Vagina (tissue), 2 donors: ENCODE measurements at places on chromosomes 2 and 18. TPM values are rescaled to one million over a fixed set of nuclear protein-coding genes. Genes with fewer than 3 reads are reported as not detected.

DNA sequence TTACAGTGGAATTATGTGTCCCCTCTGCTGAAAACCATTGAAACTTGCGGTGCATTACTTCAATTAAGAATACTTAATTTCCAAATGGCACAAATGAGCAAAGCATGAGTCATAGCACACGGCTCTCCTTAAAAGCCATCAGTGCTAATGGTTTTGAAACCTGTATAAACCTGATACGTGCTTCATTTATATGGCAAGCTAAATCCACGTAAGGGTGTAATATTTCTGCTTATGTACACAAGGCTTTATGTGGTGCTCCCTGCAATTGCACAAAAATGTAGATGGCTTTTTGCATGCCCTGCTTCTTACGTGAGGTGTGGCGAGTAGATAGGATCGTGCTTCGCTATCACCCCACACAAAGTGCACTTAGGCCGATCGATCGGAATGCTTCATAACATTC lies 840.9 kb downstream of the GALR1 start:
- no peak for DNase-seq

Gene KCNJ3
- 4.2 TPM for total RNA-seq

- no peak for DNase-seq
These were observed 176.0 kb downstream of the MGAT5 start for GRCh38 chr2:134429886-134430285.

GRCh38 chr18:76394780-76395476 lies 100.1 kb downstream of the ZNF516 start:
- no peak for DNase-seq

GRCh38 chr2:27909901-27910300 lies 19.4 kb downstream of the BABAM2 start:
- DNase-seq: no peak

Gene PLCL1
- total RNA-seq: 6.6 TPM

DNA sequence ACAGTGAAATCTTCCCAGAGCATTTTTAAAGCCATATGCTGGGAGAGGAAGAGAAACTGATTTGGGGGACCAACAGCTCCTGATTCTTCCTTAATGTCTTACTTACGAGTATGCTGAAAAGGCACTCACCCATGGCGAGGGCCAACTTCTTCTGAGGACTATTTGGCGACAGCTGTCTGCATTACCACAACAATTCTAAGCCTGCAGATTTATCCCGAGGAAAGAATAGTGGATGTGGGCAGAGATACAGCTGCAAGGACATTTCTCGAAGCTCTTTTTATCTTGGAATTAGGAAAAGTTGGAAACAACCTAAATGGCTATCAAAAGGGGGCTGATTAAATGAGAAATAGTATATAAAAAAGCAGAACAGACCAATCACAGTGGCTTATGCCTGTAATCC lies 40.3 kb upstream of the FHL2 start:
- no peak for DNase-seq

- no peak for DNase-seq
These were observed 135.5 kb downstream of the IRS1 start for GRCh38 chr2:226664140-226664539.

Gene PARD6G
- total RNA-seq: 32.7 TPM

GRCh38 chr18:8513249-8513648 lies 96.0 kb upstream of the RAB12 start:
- DNase-seq: peak; percentile 70

GRCh38 chr18:37836071-37836970 lies 270.7 kb upstream of the CELF4 start:
- DNase-seq: no peak

DNA sequence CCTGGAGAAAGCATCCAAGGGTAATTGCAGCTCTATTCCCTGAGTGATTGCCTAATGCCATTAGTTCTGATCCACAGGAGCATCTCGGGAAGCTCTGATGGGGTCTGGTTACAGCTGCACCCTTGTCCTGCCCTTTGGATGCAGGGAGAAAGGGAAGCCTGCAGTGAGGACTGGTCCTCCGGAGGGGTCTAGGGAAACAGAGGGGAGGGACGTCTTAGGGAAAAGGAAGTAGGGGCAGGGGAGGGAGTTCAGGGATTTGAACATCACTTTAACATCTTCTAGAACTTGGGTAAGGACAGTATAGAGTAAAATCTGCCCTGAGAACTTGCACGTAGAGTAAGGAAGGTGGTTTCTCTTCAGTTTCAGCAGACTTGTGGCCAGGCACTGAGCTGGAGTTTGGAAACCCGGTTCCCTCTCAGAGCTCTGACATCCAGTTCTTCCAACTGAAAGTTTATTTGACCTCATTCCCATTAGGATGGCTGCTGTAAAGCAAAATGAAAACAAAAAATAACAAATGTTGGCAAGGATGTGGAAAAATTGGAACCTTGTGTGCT lies 20.5 kb downstream of the ONECUT2 start:
- DNase-seq: no peak

Gene FAM228A
- 0.98 TPM for total RNA-seq

DNA sequence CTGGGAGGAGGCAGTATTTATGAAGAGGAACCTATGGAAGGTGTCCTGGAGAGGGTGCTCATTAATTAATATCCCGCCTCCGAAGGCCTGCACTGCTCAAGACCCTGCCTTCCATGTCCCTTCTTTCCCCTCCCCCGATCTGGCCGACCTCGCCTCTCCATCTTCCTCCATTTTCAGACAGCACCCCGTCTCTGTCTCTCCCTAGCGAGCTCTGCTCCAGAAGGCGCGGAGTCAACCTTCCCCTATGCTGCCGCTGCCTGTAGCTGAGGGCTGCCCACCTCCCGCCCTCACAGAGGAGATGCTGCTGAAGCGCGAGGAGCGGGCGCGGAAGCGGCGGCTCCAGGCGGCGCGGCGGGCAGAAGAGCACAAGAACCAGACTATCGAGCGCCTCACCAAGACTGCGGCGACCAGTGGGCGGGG lies 1.1 kb upstream of the WBP1 start:
- no peak for DNase-seq

Gene IL1F10
- total RNA-seq: not detected

GRCh38 chr2:117935456-117935855 lies 78.4 kb downstream of the CCDC93 start:
- no peak for DNase-seq

- DNase-seq: no peak
These were observed 34.4 kb downstream of the NEMP2 start for GRCh38 chr2:190500054-190500502.

Gene HTR2B
- 0.49 TPM for total RNA-seq

DNA sequence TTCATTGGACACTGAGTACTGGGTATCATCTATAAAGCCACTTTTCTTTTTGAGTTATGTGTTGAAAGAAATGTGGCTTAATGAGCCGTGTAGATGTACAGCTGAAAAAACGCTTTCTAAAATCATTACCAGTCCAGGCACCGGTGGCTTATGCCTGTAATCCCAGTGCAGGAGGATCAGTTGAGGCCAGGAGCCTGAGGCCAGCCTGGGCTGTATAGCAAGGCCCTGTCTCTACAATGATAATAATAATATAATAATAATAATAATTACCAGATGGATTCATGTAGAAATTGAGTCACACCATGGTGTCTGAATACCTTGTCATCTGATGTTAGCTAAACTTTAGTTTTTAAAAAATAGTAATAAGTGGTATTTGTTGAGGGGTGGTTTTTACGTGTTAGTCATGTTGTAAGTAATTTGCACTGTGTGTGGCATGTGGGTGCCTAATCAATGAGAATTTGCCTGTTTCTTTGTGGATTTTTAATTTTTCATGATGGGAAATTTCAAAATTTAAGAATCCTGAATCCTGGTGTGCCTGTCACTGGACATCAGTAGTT lies 30.1 kb downstream of the NCK2 start:
- DNase-seq: no peak
